ENCODE measurements at places on chromosomes 7 and 10.

GRCh38 chr7:157875230-157876179 lies 538.7 kb downstream of the DNAJB6 start:
- DNase-seq: no peak
- H3K27ac ChIP-seq: no peak overlapping the region
- no peaks in the 10 kb centered on the region for H3K36me3 ChIP-seq

GRCh38 chr7:387132-388022 lies 97.4 kb downstream of the FOXL3 start:
- no peaks in the 10 kb centered on the region for H3K36me3 ChIP-seq
- no peaks in the 10 kb centered on the region for H3K27me3 ChIP-seq
- no peak for DNase-seq
- no peak overlapping the region for H3K27ac ChIP-seq
- no peak overlapping the region for H3K4me3 ChIP-seq

GRCh38 chr7:138338361-138338760 lies 121.7 kb upstream of the TRIM24 start:
- no peak overlapping the region for H3K27ac ChIP-seq
- H3K36me3 ChIP-seq: no peaks in the 10 kb centered on the region
- H3K4me3 ChIP-seq: no peak overlapping the region
- no peaks in the 10 kb centered on the region for H3K4me1 ChIP-seq

DNA sequence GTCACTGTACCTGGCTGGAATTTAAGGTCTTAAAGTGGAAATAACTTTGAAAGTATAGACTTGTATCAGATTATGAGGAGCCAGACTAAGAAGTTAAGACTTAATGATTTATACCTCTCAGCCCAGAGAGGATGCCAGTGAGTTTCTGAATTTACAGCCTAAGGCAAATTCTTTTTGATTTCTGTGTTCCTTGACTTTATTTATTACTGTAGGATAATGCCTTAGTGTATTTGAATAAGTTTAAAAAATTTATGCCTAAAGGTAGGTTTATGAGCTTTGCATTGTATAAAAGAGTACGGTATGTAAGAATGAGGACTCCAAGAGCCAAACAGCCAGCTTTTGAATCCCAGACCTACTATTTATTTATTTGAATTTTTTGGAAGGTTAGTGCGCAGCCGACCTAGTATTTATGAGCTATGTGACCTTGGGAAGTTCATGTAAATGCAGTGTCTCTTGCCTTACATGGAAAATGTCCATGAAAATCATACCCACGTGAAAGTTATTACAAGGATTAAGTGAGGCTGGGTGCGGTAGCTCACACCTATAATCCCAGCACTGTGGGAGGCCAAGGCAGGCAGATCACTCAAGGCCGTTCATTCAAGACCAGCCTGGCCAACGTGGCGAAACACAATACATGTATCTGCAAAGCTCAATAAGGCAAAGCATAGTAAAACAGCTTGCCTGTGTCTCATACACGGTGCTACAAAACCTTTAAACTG lies 174.6 kb downstream of the AUTS2 start:
- no peaks in the 10 kb centered on the region for H3K36me3 ChIP-seq
- H3K27me3 ChIP-seq: no peaks in the 10 kb centered on the region
- H3K4me3 ChIP-seq: no peak overlapping the region
- DNase-seq: no peak
- H3K27ac ChIP-seq: no peak overlapping the region
- H3K4me1 ChIP-seq: no peaks in the 10 kb centered on the region

DNA sequence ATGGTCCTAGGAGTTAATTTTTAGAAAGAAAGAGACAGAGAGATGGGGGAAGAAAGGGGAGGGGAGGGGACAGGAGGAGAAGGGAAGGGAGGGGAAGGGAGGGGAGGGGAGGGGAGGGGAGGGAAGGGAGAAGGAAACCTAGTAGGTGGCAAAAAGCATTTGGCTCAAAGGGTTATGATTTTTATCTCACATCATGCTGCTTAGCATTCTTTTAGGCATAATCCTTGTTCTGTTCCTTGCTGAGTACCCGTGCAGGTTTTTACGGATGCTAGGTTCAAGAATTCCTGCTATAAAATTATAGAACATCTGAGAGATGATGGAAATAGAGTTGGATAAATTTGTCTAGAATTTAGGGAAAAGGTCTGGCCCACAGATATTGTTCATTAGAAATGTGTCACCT lies 132.4 kb upstream of the PRSS1 start:
- H3K27ac ChIP-seq: no peak overlapping the region
- H3K36me3 ChIP-seq: no peaks in the 10 kb centered on the region
- no peaks in the 10 kb centered on the region for H3K4me1 ChIP-seq
- no peaks in the 10 kb centered on the region for H3K27me3 ChIP-seq
- no peak overlapping the region for H3K4me3 ChIP-seq

GRCh38 chr10:128541926-128542475 lies 415.8 kb upstream of the MKI67 start:
- no peak overlapping the region for H3K4me3 ChIP-seq
- H3K36me3 ChIP-seq: no peaks in the 10 kb centered on the region
- no peak overlapping the region for H3K27ac ChIP-seq

DNA sequence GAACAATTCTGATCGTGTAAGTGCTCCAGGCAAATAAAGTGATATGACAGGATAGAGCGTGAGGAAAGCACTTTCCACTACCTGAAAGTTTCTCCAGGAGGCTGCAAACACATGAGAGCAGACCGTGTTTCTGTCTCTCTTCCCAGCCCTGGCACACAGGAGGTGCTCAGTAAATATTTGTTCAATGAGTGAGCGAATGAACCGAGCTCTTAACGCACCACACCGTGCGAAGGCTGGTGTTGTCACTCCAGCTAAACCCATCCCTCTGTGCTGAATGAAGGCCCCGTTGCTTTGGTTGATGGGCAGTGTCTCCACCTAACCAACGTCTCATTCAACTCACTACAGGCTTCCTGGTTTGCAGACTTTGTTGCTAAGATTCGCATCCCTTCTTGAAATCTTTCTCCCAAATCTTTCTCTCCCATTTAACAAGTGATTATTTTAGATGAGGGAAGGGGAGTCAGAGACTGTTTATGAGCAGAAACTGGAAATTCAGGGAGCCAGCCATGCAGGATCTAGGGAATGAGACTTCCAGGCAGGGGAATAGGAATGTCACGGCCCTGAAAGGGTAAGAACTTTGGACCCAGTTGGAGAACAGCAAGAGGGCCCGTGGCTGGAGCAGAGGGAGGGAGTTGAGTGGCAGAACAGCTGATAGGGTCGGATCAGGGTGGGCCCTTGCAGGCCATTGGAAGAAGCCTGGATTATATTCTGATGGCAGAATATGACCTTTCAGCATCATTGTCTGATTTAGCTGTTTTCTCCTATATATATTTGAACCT lies 282.6 kb downstream of the CAMK1D start:
- DNase-seq: no peak
- no peaks in the 10 kb centered on the region for H3K36me3 ChIP-seq
- H3K4me3 ChIP-seq: no peak overlapping the region
- no peaks in the 10 kb centered on the region for H3K4me1 ChIP-seq

- H3K4me1 ChIP-seq: no peaks in the 10 kb centered on the region
- H3K4me3 ChIP-seq: no peak overlapping the region
- H3K36me3 ChIP-seq: no peaks in the 10 kb centered on the region
- no peaks in the 10 kb centered on the region for H3K27me3 ChIP-seq
Measured at GRCh38 chr7:17462131-17462631, 163.7 kb downstream of the AHR start.

- H3K27ac ChIP-seq: no peak overlapping the region
- H3K27me3 ChIP-seq: no peaks in the 10 kb centered on the region
- H3K4me3 ChIP-seq: no peak overlapping the region
Measured at GRCh38 chr7:80881351-80881900, 37.4 kb downstream of the SEMA3C start.

- no peak overlapping the region for H3K4me3 ChIP-seq
- no peaks in the 10 kb centered on the region for H3K27me3 ChIP-seq
- no peak overlapping the region for H3K27ac ChIP-seq
- H3K36me3 ChIP-seq: no peaks in the 10 kb centered on the region
- no peak for DNase-seq
Measured at GRCh38 chr7:43118313-43118712, 5.9 kb downstream of the HECW1 start.

GRCh38 chr10:24360282-24361127 lies 151.6 kb downstream of the KIAA1217 start:
- H3K4me1 ChIP-seq: no peaks in the 10 kb centered on the region
- peak; percentile 19 for DNase-seq
- no peak overlapping the region for H3K27ac ChIP-seq
- no peaks in the 10 kb centered on the region for H3K36me3 ChIP-seq

- no peak for DNase-seq
- H3K36me3 ChIP-seq: no peaks in the 10 kb centered on the region
Measured at GRCh38 chr7:50185951-50186682, 93.1 kb upstream of the ZPBP start.
